Osteoblast (primary cell): ENCODE measurements at places on chromosomes 4 and X. TPM values are rescaled to one million over a fixed set of nuclear protein-coding genes. Genes with fewer than 3 reads are reported as not detected.

DCX gene
- not detected in 2 replicates for total RNA-seq

GAB3 gene
- total RNA-seq = 3.2 and 6.9 TPM in 2 replicates

ETDA gene
- total RNA-seq = not detected in 2 replicates

RBMXL3 gene
- not detected in 2 replicates for total RNA-seq

RASSF6 gene
- not detected in 2 replicates for total RNA-seq

DSPP gene
- not detected in 2 replicates for total RNA-seq
